ENCODE measurements at places on chromosomes 1 and 21. TPM values are rescaled to one million over a fixed set of nuclear protein-coding genes. Genes with fewer than 3 reads are reported as not detected.

The ABCG1 gene
- 18.5 TPM for total RNA-seq

DNA sequence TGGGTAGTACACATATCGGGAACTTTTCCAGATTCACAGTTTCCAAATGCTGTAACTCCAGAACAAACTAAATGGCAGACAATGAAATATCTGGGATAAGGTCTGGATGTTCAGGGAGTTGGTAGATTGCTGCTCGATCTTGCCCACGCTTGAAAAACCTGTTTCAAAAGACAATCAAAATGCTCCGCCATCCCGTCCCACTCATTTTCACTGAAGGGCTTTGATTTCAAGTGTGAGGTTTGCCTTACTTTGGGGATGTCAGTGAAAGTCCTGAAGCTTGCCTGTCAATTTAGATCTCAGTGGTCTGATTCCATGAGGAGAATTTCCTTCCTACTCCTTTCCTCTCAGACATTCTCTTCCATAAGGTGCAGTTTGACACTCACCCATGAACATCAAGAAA lies 236.3 kb upstream of the KCNK2 start:
- no peak for ATAC-seq

DNA sequence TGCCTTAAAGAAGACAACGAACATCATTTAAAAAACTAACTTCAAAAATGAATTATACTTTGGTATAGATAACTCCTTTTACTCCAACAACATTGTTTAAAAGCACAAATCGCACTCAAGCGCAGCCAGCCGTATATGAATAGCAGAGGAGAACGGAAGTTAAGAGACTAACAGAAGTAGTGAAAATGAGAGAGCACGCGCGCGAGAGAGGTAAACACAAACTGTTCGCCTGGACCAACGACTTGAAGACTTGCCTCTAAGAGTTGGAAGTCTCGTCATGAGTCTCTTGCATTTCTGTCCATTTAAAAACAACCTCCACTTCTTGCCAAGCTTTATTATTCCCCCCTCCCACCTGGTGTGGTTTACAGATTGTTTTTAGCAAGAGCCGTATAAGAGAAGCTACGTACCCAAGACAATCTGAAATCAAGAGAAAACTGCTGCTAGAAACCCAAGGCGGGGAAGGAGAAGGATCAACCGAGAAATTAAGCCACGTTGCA lies 479 bp downstream of the SELENOF start:
- no peak for ATAC-seq

The FTCD gene
- total RNA-seq: not detected

The ADCY10 gene
- total RNA-seq: 0.16 TPM

GRCh38 chr1:76239470-76239918 lies 164.9 kb downstream of the ST6GALNAC3 start:
- ATAC-seq: no peak

GRCh38 chr1:240946926-240947325 lies 335.0 kb upstream of the GREM2 start:
- ATAC-seq: no peak

The SLC1A7 gene
- 0.62 TPM for total RNA-seq

DNA sequence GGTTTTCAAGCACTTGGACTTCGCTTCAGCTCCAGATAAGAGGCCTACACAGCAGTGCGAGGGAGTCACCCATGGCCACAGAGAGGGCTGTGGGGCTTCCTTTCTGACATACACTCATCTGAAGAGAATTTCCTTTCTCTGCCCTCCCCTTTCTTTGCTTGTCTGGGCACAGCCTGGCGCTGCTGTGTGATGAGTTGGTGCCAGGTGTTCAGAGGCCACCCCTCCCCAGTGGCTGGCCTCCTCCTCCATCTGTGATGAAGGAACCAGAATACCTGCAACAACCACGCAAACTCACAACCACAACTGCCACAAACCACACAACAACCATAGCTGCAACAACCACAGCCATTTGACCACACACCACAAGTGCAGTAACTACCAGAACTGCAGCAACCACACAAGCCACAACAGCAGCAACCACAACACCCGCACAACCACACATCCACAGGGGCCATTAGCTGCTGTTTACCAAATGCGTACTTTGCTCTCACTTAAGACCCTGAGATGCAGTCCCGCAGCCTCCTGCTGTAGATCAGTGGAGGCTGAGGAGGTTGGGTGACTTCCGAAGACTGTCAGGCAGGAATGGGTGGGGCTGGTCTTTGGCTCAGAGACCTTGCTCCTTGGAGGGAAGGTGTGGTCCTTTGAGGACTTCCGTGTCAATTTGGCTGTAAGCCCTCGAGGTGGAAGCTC lies 71.1 kb downstream of the IER5 start:
- no peak for ATAC-seq

DNA sequence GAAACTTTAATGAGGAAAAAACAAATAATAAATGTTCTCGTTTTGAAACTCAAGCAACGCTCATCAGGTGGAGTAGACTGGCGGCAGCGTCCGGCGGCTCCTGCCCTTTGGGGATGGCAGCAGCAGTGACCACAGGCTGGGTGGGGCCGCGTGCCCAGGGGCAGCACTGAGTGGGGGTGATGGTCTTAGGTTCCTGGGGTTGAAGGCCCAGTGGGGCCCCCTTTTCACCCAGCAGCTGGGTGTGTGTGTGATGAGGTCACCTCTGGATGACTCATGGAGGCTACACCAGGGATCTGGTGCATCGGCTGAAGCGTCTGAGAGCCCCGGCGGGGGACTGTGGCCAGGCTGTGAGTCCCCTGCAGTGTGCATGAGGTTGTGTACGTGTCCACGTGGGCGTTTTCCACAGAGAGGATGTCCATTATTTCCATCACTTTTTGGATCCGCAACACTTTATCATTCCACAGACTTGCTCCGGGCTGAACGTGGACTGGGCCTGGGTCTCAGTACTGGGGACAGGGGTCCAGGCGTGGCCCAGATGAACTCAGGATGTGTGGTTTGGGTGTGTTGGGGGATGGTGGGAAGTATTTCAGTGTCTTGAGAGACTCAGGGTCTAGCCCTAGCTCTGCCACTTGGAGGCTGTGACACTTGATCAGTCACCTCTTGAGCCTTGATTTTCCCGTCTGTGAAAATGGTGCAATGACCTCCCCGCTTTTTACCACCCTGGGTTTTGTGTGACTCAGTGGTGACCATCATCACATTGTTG lies 25.6 kb downstream of the LDLRAP1 start:
- no peak for ATAC-seq

- ATAC-seq: no peak
Observed at GRCh38 chr1:230702934-230703678, 10.8 kb downstream of the AGT start.

- ATAC-seq: no peak
Observed at GRCh38 chr1:224623743-224624333, 7.7 kb downstream of the CNIH3 start.

The PGLYRP3 gene
- not detected for total RNA-seq

The SPTA1 gene
- total RNA-seq: not detected

The RNF186 gene
- not detected for total RNA-seq

DNA sequence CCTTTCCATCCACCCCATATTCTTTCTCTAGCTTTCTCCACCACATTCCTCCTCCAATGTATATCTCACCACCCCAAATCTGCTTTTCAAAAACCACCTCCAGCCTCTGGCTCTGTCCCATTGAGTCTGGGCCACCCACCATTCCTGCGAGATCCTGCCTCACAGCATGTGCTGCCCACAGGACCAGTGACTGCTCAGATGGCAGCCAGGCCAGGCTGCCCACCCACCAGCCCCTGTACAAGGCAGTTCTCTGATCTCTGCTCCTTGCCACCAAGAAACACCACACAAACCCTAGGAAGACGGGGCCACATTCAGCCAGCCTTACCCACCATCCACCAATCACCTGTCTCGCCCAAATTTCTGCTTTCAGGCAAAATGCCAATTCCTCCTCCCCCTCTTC lies 53.7 kb downstream of the PLEKHA6 start:
- ATAC-seq: no peak

DNA sequence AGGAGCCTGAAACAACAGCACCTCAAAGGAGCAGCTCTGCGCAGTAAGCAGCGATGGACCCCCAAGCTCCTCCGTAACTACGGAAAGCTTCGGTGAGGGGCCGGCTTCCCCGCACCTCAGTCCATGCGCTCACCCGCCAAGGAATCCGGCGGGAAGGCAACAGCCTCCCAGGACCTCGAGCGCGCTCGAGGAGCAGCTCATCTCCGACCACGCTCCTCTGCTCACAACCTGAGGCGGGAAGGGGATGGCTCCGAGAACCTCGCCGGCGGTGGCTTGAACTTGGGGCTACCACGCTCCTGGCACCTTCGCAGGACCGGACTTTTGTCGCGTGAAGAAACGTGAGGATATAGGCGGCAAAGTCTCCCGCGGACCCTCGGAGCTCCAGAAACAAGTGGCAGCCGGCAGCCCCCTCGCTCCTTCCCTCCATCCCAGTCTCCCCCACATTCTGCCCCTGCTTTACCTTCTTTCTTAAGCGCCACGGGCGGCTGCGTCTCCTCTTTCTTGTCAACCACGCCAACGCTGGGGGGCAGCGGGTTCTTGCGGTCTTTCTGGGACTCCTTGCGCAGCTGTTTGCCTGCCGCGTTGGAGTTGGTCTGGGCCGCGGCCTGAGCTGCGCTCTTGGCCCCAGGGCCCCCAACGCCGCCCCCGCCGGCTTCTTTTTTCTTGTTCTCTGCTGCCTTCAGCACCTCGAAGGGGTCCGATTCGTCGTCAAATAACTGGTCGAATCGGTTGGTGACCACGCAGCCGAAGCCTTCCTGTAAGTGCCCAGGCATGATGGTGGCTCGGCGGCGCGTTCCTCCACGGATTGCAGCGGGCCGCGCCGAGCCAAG lies 459 bp downstream of the SERBP1 start:
- ATAC-seq: peak; percentile 13

DNA sequence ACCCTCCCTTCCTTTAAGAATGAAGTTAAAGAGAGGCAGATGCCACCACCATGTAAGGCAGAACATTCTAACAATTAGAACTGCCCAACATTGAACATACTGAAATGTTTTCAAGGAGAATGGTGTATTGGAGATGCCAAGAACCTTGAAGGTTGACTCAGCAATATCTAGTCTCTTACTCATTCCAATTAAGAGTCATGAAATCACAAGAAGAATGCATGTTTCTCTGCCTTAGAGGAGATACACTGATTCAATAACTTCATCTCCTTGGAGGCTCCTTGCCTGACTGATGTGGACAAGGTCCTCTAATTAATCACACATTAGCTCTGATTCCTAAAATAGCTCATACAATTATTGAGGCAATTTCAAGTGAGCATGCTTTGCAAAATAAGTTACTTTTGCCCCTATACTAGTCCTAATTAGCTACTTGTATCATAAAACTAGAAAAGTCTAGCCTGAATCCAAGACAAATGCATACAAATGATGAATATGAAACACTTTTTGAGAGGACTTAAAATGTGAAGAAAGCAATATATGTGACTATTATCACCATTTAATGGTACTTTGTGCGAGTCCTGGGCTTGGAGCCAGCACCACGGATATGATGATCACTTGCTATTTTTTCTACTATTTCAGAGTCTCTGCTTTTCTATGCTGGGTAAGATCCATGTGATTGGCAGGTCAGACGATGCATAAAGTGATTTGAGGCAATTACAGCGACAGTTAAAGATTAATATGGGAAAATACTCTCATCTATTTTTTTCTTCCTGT lies 114.5 kb downstream of the DSCAM start:
- no peak for ATAC-seq

DNA sequence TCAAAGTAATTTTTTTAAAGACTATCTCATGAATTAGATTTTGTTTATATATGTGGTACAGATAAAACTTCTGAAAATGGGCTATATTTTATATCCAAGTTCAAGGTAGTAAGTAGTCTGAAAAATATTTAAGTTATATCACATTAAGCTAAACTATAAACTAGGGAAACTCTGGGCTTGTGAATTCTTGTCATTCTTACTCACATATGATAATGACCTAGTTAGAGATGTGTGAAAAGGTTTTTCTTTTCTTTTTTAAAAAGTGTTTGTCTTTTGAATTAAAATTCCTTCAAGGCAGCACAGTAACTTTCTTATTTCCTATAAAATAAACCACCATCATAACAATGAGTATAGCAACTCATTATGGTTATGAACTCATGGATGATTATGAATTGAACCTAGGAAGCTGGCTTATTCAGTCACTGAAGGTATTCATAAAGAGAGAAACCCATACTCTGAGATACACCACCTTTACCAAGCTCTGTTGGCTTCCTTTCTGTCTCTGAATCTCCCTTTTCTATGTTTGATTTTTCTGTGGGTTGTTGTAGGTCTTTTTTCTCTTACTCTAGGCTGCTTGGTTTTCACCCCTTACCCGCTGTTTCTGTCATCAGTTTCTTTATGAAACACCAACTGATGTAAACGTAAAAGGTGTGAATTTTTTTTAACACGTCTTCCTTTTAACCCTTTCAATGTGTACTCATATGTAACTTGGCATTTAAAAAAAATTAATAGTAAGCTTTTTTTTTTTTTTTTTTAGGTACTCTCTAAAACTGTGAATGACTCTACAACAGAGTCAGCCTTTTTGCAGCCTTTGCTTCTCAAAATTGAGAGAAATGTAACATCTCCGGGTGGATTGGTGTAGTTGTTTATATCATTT lies 25.2 kb downstream of the IL12RB2 start:
- ATAC-seq: no peak

DNA sequence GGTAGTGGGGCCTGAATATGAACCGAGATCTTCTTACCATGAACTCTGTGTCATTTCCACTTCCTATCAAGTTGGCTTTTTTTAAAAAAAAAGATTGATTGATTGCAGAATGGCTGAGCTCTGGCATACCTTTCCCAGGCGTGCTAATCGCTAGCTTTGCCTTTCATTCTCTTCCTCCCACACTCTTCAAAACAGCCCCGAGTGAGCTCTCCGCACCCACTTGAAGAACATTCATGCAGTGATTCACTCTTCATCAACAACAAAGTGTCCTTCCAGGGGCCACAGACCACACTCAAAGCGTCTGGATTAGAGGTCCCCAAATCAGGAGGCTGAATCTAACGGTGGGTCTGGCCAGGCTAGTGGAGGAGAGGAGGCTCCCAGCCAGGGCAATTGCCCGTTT lies 96.3 kb upstream of the GALNT2 start:
- no peak for ATAC-seq

- no peak for ATAC-seq
Observed at GRCh38 chr1:224456637-224456953, 22.0 kb upstream of the WDR26 start.

The ERICH3 gene
- not detected for total RNA-seq

DNA sequence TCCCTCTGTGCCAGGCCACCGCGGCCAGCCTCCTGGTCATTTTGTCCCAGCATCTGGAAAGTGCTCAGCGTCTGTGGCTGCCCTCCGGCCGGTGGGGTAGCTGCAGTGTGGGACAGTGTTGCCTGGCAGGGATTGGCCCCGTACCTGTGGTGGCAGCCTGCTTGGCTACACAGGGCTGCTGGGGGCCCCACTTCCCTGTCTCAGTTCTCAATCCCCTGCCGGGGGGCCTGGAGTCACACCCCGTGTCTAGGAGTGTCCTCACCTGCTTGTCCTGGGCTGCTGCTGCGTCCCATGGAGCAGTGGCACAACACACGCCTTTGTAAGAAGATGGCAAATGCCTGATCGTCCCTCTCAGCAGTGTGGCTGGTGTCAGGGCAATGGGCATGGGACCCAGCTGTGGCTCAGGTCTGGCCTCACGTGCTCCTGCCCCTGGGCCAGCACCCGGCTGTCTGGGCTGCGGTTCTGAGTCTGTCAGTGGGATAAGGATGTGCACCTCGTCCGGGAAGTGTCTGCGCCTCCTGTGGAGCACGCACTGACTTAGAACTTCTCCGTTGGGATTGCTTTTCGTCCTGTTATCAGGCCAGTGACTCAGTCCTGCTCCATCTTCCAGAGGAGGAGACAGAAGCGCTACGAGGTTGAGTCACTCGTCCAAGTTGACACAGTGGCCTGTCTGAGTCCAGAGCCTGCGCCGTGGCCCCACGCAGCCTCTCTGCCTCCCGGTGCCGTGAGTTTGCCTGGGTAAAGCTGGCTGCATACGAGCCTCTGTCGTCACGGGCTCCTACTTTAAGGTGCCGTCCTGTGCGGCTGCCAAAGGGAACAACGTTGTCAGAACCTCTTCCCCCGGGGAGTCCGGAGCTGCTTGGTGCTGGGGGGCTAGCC lies 41.0 kb downstream of the CRYAA start:
- no peak for ATAC-seq

The SMG7 gene
- 34.6 TPM for total RNA-seq

Measured in gastroesophageal sphincter (tissue), 4 donors.